ENCODE measurements at places on chromosomes 7 and 10. TPM values are rescaled to one million over a fixed set of nuclear protein-coding genes. Genes with fewer than 3 reads are reported as not detected.

DNA sequence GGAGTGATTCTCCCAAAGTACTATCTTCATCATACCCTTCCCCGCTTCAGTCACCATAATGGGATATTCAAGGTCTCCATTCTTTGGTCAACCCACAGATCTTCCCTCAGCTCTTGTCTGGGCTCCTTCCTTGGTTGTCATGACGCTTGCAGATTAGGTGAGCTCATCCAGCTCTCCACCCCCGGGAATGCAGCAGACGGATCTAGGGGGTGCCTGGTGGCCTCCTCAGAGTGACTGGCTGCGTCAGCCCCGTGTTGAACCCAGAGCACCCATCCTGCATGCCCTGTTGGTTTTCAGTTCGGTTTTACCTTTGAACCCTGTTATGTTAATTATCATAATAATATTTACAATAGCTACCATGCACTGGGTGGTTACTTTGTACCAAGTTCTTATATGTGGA lies 6.4 kb downstream of the NEURL1 start:
- DNase-seq: no peak

GRCh38 chr10:60960913-60961312 lies 16.9 kb upstream of the RHOBTB1 start:
- DNase-seq: no peak

DNA sequence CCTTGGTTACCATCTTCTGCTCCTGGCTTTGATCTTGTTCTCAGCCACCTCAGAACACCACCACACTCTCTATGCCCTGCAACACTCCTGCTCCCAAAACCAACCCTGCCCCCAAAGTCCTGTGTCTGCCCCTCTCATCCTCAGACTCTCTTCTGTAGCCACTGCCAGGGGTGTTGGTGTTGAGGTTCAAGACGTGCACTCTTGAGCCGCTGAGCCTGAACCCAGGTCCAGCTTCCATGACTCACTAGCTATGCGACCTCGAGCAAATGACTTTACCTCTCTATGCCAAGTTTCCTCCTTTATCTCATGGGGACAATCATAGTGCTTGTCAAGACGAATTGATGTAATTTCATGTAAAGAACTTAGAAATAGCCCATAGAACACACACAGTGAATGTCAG lies 840 bp upstream of the ATP6V0A4 start:
- no peak for DNase-seq

- no peak for DNase-seq
Observed at GRCh38 chr10:101091546-101092290, 29.9 kb downstream of the KAZALD1 start.

APBB1IP gene
- total RNA-seq: 78.4 TPM

EGR2 gene
- total RNA-seq: 0.67 TPM

DNA sequence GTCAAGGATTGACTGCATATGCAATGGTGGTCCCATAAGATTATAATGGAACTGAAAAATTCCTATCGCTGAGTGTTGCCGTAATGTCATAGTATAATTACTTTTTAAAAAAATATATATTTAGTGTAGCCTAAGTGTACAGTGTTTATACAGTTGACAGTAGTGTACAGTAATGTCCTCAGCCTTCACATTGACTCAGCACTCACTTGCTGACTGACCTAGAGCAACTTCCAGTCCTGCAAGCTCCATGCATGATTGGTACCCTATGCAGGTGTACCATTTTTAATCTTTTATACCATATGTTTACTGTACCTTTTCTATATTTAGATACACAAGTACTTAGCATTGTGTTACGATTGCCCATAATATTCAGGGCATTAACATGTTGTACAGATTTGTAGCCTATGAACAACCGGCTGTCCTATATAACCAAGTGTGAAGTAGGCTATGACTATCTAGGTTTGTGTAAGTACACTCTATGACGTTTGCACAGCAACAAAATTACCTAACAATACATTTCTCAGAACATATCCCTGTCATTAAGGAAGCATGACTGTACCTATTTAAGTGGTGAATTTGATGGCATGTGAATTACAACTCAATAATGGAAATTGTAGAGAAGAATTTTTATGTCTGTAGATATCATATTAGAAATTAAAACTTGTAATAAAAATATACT lies 40.9 kb downstream of the CCNY start:
- DNase-seq: no peak

GRCh38 chr10:132881186-132881920 lies 61.0 kb downstream of the CFAP46 start:
- DNase-seq: no peak

DNA sequence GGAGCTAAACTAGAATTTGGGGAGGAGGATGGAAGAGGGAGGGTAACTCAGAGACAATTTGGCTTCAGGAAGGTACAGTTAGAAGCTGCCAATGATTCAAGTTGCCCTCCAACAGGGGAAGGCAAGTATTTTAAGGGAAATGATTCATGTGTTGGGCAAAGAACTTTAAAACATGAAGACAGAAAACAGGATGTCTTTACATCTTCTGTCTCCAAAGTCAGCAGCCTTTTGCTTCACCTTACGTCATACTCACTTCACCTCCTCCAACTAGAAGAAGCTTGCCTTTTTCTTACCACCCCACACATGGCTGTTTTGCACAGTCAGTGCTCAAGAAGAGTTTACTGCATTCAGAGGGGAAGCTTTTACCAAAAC lies 36.1 kb downstream of the PPP1R3C start:
- DNase-seq: no peak

NPY4R2 gene
- total RNA-seq: not detected

SLC13A1 gene
- total RNA-seq: not detected

DNA sequence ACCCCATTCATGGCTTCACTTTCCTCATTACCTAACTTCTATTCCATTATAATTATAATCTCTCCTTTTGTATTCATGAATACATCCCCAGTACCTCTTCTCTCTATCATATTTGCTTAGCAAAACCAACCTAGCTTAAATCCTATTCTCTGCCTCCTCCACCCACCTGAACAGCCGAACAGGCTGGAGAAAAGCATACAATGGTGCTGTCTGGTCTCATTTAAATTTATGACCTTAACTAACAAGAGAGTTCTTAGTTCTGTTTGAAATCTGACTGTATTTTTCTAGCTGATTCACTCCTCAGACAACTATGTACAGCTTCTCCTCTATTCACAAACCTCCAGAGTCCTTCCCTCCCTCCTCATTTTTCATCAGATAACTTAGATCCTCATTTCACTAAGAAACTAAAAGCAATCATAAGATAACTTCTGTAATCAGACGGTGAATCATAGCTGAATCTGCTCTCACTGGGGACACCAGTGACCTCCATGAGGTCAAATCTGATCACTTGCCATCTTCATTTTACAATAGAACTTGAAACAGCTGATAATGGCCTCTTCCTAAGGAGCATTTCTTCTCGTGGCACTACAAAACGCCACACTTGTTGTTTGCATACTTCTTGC lies 233.9 kb upstream of the AOAH start:
- no peak for DNase-seq

IFIT1B gene
- total RNA-seq: not detected
